ENCODE measurements at places on chromosomes 7 and 10.
A peak's percentile ranks its signal among the peaks of the same experiment; 100 is the strongest.

DNA sequence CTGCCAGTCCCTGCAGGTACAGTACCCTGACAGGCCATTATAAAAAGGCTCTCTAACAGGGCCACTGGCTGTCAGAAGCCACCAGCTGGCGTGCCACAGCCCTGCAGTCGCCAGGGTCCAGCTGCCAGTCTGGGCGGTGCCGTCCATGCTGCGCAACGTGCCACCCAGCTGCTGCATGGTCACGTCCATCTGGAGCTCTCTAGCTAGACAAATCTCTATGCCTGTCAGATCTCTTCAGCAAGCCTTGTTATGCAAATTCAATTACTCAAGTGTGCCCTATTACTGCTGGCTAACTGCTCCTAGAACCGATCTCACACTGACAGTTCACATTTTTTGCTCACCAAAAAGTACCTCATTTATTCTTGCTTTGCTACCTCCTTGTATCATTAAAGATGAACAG is 75.9 kb downstream of the HIBADH start:
- DNase-seq, result no peak

- peak; percentile 16 for DNase-seq
These were observed 164.7 kb downstream of the CPEB3 start for GRCh38 chr10:92126100-92126650.

GRCh38 chr7:15043931-15044330 is 141.4 kb upstream of the DGKB start:
- DNase-seq, result no peak

- DNase-seq, result no peak
These were observed 173.2 kb downstream of the TNS3 start for GRCh38 chr7:47408675-47409074.

DNA sequence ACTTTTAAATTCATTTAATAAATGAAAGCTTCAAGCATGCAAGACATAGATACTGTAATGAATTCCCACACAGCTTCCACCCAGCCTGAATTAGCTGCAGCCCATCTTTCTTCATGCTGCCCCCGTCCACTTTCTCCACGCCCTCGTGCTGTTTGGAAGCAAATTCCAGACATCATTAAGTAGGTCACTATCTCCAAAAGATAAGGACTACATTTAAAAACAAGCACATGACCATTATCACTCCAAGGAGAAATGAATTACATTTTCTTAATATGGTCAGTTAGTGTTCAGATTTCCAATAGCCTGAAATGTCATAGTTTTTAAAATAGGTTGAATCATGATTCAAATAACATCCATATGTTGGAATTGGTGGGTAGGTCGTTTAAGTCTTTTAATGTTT is 24.3 kb downstream of the LMTK2 start:
- DNase-seq, result no peak

GRCh38 chr10:125199270-125199669 is 38.9 kb upstream of the CTBP2 start:
- DNase-seq, result no peak

DNA sequence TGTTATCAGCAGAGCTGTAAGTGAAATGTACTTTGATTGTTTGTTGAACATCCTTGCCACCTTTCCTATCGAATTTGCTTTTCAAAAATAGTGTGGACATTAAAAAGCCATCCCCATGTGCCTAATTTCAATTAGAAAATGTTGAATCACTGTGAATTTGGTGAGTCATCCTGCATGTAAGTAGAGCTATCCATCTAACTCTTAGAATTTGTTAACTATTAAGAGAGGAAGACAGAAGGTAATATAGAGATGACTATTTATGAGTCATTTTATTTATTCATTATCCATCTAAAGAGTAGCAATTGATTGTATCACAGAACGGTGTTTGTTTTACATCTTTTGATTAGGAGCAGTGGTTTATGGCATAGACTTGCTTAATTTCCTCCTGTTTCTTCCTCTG is 154.7 kb downstream of the MGMT start:
- peak; percentile 10 for DNase-seq

DNA sequence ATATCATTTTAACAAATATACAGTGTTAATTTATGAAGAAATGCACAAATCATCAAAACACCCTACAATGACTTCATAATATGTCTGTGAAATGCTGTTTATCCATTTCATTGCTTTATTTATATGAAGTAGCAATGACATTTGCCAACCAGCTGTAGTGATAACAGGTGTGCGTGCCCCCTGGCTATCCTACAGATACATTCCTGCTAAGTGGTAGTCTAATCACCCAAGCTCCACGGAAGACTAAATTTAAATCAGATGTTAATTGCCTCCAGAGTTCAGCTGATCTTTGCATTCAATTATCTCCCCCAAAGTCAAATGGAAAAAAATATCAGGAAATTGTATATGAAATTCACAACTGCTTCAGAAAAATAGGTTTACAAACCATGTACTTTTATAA is 1164.2 kb upstream of the LRRN3 start:
- no peak for DNase-seq

GRCh38 chr10:100518761-100519241 is 860 bp downstream of the SEC31B start:
- DNase-seq, result peak; percentile 70

DNA sequence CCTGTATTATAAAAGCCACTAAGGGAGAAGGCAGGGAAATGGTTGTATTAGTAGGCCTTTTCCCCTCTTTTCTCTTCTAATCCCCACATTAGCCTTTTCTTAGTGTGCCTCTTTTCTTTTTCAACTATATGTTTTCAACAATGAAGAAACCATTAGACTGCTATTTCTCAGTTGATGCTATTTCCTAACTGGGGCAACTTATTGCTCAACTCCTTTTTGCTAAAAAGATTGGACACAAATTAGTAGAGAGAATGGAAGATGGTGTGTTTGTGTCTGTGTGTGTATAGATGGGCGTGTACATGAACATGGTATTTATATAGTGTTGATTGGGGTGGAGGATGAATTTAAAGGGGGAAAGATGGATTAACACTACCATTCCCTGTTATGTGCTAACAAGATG is 28.4 kb downstream of the TBC1D12 start:
- no peak for DNase-seq

DNA sequence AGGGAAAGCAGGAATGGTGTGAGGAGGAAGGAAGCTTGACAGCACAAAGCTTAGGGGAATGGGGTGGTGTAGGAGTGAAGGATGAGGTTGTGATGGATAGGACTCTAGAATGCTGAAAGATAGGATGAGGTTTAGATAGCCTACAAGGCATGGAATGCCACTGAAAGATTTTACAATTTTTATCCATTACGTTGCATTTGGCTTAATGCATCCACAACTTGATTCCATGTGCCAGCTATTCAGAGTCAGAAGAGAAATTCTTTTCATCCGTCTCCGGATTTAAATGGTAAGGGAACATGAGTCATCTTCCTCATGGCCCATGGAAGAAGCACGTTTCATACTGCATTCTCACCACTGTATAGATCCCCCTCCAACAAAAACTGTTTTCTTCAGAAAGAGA is 212.4 kb upstream of the BMPER start:
- peak; percentile 84 for DNase-seq

DNA sequence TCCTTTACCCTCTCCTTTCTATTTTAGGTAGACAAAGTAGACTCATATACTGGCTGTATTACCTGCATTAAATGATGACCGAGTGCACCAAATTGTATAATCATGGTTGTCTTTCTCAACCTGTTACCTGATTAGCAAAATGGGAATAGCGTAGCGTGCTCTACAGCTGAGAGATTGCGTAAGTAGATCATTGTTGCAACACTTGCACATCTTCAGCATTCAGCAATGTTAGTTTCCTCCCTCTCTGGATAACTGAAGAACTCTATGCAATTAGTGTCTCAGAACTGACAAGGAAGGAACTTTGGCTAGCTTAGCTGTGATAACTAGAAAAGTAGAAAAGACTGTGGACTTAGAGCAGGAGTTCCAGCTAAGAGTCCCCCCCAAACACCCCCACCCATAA is 787.4 kb downstream of the PHTF2 start:
- DNase-seq, result no peak

DNA sequence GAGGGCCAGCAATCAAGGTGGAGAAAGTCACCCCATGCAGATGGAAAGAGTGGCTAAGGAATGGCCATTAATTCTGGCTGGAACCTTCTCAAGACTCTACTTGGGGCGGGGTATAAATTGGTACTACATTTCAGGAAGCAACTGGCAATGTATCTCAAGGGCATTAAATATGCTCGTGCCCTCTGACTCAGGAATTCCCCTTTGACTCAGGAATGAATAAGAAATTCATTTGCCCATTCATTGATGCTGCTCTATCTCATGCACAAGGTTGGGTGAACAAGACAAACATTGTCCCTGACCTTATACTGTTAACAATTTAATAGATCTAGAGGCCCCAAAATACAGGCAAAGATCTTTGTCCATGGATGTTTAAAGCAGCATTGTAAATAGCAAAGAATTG is 188.1 kb downstream of the MYOF start:
- peak; percentile 32 for DNase-seq

DNA sequence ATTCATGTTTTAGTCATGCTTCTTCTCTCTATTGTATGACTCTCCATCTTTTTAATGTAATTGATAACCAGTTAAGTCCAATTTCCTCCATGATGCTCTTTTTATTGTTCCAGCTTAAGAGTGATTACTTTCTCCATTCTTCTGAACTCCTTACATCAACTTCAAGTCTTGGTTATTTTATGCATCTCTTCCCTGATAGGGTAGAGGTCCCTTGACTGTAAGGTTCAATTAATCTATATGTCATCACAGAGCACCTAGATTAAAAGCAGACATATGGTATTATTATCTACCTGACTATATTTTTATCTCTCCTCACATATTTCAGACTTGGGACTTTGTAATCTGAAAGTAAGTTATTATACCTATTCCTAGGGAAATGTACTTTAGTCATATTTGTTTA is 853.1 kb downstream of the REEP3 start:
- DNase-seq, result no peak

- DNase-seq, result no peak
These were observed 4.8 kb downstream of the LRRC18 start for GRCh38 chr10:48934672-48935501.

- peak; percentile 29 for DNase-seq
These were observed 118.7 kb upstream of the CDK6 start for GRCh38 chr7:92955081-92955480.

DNA sequence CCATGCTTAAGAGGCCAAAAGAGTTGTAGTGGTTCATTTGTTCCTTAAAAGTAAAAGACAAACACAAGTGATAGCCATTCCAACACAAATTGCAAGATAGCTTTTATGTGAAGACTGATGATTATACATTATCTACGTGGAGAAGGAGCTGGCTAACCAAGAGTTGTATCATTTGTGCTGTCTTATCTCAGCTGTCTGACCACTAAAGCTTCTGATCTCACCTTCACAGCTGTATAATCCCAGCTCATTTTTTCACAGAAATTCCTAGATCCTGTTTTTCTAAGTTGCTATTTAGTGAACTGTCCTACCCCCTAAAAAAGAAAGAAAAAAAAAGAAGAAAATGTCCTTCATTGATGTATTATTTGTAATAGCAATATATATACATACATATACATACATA is 9.8 kb downstream of the USP6NL start:
- DNase-seq, result no peak

- no peak for DNase-seq
These were observed 436.8 kb upstream of the IGFBP3 start for GRCh38 chr7:46357851-46358250.
